ENCODE measurements at places on chromosomes 16 and 17. TPM values are rescaled to one million over a fixed set of nuclear protein-coding genes. Genes with fewer than 3 reads are reported as not detected.

DNA sequence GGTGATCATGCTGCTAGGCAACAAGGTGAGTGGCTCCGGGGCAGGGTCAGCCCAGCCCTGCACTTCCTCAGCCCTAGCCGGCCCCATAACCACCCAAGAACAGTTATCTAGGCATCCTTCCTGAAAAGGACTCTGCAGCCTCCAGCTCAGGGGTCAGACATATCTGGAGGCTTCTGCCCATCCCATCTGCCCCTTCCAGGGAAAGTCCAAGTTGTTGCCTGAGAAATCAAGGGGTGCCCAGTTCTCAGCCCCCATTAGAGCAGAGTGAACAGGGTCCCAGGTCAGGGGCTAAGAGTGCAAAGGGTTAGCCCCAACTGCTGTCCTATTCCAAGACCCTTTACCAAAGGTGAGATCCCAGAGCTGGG lies 4.1 kb upstream of the NHERF1 start:
- DNase-seq: no peak
- no peak overlapping the region for H3K27ac ChIP-seq
- no peaks in the 10 kb centered on the region for H3K36me3 ChIP-seq

DNA sequence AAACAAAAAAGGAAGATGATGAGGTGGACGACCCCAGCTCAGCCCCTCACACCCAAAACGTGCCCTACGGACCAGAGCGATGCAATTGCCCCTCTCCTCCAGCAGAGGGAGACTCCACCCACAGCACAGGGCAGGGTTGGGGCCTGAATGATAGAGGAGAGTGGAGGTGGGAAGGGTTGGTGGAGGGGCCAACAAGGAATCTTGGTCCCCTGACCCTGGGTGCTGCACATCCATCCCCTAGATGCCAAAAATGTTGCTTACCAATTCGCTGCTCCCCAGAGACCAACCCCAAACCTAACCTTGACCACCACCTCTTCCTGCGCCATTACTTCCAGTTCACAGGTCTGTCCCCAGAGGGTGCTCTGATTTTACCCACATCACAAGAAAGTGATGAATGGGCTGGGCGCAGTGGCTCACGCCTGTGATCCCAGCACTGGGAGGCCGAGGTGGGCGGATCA lies 12.9 kb downstream of the P2RX5 start:
- no peaks in the 10 kb centered on the region for H3K36me3 ChIP-seq
- DNase-seq: no peak
- H3K4me1 ChIP-seq: no peaks in the 10 kb centered on the region
- H3K4me3 ChIP-seq: no peak overlapping the region

GRCh38 chr17:68706356-68706920 lies 105.3 kb upstream of the FAM20A start:
- no peak overlapping the region for H3K4me3 ChIP-seq
- no peak for DNase-seq
- no peaks in the 10 kb centered on the region for H3K27me3 ChIP-seq
- H3K4me1 ChIP-seq: peaks cover 5% of the 10 kb centered on the region

- H3K36me3 ChIP-seq: 0 out of 2 replicates have a peak, but pooled peaks cover 2% of the 10 kb centered on the region
- H3K27ac ChIP-seq: peak overlapping the region; percentile 93
- no peaks in the 10 kb centered on the region for H3K27me3 ChIP-seq
Observed at GRCh38 chr16:69476920-69477443, 52.6 kb downstream of the CYB5B start.

GRCh38 chr16:69179328-69180010 lies 7.5 kb upstream of the SNTB2 start:
- H3K4me3 ChIP-seq: no peak overlapping the region
- H3K27me3 ChIP-seq: no peaks in the 10 kb centered on the region
- DNase-seq: peak; percentile 84
- peak overlapping the region; percentile 41 for H3K27ac ChIP-seq
- H3K4me1 ChIP-seq: peaks cover 13% of the 10 kb centered on the region

GRCh38 chr17:48600244-48601098 lies 4.3 kb downstream of the HOXB6 start:
- peaks cover 6% of the 10 kb centered on the region for H3K36me3 ChIP-seq
- no peak overlapping the region for H3K4me3 ChIP-seq
- peaks cover 5% of the 10 kb centered on the region for H3K4me1 ChIP-seq
- H3K27me3 ChIP-seq: no peaks in the 10 kb centered on the region
- H3K27ac ChIP-seq: no peak overlapping the region

RAPGEFL1 gene
- 0.28 TPM for total RNA-seq

TSPOAP1 gene
- 0.90 TPM for total RNA-seq

All from IMR-90 (cell line).